ENCODE measurements at places on chromosomes 2 and 18. TPM values are rescaled to one million over a fixed set of nuclear protein-coding genes. Genes with fewer than 3 reads are reported as not detected.

GRCh38 chr2:221571025-221571550, 1.0 kb downstream of the EPHA4 start:
- DNase-seq: peak; percentile 56

DNA sequence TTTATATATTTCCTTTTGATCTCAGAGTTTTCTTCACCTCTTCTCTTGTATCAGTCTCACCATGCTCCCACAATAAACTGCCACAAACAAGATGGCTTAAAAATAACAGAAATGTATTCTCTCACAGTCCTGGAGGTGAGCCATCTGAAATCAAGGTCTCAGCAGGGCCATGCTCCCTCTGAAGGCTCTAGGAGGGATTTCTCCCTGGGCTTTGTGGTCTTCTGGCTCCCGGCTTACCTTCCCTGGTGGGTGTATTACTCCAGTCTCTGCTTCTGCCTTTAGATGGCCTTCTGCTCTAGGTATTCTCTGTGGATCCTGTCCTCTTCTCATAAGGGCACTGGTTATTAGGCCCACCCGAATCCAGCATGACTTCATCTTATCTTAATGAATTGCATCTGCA, 994.7 kb upstream of the POU3F3 start:
- no peak for DNase-seq

The CYS1 gene
- polyA plus RNA-seq: 6.7 TPM

DNA sequence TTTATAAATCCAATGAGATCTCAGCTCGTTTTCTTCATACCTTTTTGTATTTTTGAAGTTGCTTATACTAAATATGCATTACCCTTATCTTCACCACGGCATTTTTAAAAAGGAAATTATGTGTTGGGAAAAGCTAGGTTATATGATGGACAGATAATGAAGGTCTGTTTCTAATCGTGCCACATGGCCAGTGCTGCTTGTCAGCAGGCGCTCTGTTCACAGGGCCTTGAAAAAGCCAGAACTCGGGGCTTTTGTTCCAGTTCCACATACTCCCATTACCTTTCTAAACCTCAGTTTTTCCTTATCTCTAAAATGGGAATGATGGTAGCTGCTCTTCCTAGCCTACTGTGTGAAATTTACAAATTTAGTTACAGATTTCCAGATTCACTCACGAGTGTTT, 42.0 kb downstream of the EPAS1 start:
- peak; percentile 16 for DNase-seq

DNA sequence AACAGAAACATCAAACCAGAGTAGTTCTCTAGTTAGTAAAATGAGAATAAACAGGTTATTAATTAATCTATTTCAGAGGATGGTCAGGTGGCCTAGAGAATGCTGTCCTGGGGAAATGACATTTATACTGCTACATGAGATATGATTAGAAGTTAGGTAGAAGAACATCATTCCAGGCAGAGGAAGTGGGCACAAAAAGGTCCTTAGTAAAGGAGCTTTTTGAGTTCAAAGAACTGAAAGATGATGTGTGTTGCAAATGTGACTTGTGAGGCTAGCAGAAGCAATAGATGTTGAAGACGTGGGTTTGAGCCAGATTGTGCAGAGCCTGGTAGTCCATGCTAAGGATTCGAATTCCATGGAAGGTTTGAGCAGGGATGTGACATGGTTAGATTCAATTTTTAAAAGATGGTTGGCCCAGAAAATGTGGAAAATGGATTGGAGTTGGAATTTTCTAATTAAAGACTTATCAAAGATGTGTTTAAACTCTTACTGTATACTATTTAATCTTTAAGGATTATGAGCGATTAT, 34.2 kb downstream of the RAB10 start:
- DNase-seq: no peak

DNA sequence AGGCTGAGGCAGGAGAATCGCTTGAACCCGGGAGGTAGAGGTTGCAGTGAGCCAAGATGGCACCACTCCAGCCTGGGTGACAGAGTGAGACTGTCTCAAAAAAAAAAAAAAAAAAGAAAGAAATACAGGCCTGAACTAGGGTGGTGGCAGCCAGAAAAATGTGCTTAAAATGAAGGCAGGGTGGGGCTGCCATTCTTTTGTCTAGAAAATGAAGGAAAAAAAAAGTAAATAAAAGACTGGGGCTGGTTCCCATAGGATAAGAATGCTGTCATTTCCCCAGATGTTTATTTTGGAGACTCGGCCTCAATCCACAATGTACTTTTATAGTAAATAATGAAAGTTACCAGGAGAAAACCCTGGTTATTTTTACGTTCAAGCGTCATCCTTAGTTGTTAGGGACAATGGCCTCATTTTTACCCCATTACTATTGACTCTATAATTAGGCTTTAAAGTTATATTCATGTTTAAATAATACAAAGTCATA, 58.9 kb downstream of the ATP8B1 start:
- peak; percentile 62 for DNase-seq

GRCh38 chr18:3472681-3473544, 22.9 kb downstream of the TGIF1 start:
- DNase-seq: no peak

DNA sequence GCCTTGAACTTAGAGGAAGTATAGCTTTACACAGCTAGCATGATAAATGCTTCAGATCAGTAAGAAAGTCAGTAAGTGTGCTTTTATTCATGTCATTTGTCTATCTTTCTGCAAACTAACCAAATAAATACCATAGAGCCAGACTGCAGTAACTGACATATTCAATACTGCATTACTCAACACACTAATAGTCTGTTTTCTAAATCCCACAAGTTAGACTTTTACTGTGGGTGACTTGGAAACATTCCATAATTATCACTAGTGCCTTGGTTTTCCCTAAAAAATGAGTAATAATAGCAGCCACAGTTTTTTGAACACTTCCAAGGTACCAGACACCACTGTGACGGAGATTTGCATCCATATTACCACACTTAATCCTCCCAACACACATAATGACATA, 33.0 kb downstream of the ACVR1 start:
- no peak for DNase-seq

GRCh38 chr2:215556979-215557378, 121.1 kb upstream of the FN1 start:
- no peak for DNase-seq

DNA sequence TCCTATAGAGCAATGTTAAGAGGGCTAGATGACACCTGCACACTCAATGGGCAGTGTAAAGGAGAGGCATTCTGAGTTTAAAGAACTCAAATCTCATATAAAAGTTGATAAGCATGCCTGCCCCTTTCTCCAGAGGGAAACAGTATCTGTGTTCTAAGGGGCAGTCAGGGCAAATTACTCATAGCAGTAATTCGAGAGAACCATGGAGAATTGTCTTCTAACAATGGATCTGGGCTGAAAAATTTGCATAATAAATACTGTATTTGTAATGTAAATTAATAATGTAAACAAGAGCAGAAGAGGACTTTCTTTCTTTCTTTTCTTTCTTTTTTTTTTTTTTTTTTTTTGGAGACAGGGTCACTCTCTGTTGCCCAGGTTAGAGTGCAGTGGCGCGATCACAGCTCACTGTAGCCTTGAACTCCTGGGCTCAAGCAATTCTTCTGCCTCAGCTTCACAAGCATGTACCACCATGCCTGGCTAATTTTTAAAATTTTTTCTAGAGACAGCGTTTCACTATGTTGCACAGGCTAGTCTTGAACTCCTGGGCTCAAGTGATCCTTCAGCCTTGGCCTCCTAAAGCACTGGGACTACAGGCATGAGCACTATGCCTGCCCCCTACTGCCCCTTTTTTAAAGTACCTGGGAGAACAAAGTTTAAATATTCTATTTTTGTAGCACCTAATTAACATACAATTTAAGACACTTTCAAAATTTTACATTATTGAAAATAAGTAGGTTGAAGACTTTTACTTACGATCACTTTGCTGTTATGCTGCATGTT, 70.6 kb downstream of the OTX1 start:
- no peak for DNase-seq

DNA sequence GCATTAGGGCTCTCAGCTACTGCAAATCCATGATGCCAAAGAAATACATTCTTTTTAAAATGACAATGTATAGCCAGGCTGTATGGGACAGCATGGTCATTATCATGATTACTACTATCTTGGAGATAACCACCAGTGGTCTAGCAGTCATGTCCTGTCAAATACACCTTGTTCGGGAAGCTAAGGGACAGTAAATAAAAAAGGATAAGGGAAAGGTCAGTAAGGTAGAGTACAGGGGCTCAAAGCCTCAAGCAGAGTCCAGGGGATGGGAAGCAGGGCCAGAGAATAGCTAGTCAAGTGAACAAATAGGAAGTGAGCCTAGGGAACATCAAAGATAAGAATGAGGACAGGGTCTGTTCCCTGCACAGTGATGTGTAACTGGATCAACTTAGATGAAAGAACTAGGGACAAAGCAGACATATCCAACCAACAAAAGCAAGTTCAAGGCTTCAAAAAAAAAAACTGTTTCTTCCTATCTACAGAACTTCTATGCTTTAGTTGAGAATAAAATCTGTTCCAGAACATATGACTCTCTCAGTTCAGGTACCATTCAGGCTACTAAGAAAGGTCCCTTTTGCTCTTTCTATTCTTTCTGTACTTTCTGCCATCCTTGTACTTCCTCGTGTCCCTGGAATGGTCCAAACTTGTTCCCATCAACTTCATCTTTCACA, 62.9 kb upstream of the EHBP1 start:
- DNase-seq: no peak

GRCh38 chr2:239433777-239434403, 33.1 kb upstream of the HDAC4 start:
- DNase-seq: no peak

- no peak for DNase-seq
Observed at GRCh38 chr2:13681936-13682335, 950.6 kb upstream of the LRATD1 start.

- DNase-seq: no peak
Observed at GRCh38 chr2:216677439-216678097, 17.8 kb downstream of the IGFBP5 start.

DNA sequence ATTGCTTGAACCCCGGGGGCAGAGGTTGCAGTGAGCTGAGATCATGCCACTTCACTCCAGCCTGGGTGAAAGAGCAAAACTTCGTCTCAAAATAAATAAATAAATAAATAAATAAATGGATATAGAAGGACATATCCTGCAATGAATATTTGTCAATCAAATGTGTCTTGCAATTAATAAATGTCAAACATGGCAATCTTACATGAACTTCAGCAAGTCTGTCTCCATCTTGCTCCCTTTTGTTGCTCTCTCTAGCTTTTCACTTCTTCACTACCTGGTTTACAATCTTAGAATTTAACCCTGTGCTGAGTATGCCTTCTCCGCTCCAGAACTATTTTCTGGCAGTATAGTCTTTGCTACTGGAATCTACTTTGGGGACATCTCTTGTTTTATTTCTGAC, 3.3 kb upstream of the YES1 start:
- no peak for DNase-seq

DNA sequence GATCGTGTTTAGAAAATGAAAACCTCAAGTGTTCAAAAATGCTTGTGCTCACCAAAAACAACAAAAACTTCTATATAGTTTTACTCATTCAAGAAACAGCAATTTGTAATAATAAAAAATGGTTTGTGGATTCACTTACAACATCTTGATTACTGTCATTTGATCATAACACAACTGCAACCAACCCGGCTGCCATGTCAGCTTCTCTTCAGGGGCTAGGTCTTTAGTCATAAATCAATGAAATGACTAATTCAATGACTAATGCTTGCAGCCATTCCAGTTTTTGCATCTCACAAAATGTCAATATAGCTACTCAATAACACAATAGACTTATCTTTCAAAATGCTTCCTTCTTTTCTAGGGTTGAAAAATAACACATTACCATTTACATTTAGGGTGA, 128.0 kb downstream of the OLA1 start:
- no peak for DNase-seq

- no peak for DNase-seq
Observed at GRCh38 chr2:144547494-144547893, 27.6 kb upstream of the ZEB2 start.

- peak; percentile 87 for DNase-seq
Observed at GRCh38 chr2:157480182-157480961, 36.5 kb upstream of the CYTIP start.

- peak; percentile 32 for DNase-seq
Observed at GRCh38 chr2:73292906-73293533, 328 bp downstream of the EGR4 start.

- DNase-seq: no peak
Observed at GRCh38 chr2:30127016-30127893, 19.6 kb upstream of the YPEL5 start.

DNA sequence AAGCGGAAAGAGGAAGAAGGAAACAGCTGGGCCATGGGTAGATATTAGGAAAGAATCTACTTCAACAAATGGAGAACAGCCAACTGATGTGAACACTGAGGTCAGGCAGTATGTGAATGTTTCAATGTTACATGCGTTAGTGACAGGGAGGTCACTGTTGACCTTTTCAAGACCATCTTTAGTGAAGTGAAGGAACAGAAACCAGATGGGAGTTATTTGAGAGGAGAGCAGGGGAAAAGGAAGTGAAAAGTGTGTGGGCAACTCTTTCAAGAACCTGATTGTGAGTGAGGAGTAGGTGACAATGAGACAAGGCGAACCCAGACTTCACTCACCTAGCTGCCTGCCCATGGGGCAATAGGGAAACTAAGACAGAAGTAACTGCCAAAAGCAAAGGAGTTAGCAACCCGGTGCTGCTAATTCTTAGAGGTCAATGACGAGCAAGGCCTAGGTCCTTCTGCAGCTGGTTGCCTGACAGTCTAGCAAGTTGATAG, 67.0 kb downstream of the SP3 start:
- DNase-seq: no peak

The CRACDL gene
- polyA plus RNA-seq: 2.7 TPM

GRCh38 chr2:211709389-211709788, 829.2 kb downstream of the ERBB4 start:
- DNase-seq: no peak

DNA sequence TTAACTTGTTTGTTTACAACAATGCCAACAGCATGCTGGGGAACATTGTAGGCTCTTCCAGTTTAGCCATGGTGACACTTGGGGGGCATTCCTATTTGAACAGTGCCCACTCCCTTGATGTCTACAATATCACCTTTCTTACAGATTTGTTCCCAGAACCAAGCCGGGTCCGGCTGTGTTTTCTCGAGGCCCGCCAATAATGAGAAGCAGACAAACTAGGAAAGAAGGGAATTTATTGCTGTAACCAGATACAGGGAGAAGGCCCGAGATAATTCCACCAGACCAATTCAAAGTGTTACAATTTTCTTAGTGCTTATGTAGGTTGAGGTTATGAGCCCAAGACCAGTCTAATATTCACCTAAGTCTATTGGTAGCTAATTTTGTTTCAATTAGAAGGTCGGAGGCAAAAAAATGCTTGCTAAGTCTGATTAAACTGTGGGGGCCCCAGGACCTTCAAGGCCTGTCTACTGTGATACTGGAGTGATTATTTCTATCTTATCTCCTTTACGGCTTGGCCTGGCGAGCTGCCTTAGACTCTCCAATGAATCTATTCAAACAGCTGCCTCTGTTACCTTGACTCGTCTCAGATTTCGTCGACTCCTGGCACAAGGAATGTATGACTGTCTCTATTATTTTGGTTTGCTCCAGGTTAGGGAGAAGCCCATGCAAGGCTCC, 59.1 kb upstream of the PSME4 start:
- DNase-seq: no peak

DNA sequence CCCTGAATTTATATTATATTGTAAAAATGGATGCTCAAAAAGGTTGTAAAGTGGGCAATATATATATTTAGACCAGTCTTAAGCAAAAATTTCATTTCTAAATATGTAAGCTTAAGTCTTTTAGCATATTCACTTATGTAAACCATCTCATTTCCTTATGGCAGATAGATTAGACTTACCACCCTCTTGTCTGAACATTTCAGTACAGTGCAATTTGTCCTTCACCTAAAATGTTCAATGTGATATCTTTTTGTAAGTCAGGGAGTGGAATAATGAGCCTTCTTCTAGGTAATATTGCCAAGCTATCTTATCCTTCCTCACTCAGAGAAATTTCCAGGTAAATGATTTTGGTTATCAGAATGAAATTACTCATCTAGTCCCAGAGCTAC, 92.3 kb downstream of the KLF7 start:
- no peak for DNase-seq

All from right cardiac atrium (tissue), 5 donors.